ENCODE measurements at places on chromosomes 3 and 15.

- no peak for DNase-seq
Measured at GRCh38 chr15:70127288-70127746, 29.6 kb upstream of the TLE3 start.

- no peak for DNase-seq
Measured at GRCh38 chr15:70541511-70541910, 221.8 kb downstream of the UACA start.

GRCh38 chr15:50697109-50697797 is 10.7 kb upstream of the TRPM7 start:
- DNase-seq: no peak

DNA sequence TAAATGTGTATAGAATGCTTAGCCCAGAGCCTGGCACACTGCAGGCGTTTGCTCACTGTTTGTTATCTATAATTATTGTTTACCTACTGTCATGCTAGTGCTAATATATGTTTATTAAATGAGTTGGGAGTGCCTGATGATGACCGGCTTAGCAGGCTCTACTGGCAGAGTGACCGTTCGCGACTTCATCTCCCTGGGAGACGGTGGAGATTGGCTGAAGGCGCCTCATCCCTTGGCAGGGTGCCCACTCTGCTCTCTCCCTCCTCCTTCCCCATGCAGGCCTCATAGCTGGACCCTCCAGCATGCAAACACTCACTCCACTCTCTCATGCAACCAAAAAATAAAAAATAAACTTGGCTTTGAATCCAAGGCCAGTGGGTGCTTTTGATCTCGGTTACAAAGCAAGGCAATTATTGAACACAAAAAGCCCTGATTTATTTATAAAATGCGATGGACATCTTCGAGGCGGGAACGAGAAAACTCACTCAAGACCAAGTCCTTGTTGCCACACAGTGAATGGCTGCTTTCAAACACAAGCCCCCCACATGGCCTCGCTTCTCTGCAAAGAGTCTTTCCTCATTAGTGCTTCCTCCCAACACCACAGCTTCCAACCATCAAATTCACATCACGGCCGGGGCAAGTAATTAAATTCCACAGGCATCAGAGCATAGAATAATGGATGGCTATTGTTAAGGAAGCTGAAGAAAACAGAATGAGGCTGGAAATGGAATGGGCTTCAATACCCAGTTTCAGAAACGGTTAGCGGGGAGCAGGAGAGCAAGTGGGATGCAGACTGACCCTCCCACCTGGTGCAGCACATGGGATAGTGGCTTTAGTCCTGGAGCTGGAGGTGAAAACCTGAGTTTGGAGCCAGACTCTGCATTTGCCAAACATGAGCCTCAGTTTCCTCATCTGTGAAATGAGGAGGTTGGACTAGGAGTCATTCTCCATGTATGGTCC is 135.7 kb upstream of the RAD18 start:
- no peak for DNase-seq

DNA sequence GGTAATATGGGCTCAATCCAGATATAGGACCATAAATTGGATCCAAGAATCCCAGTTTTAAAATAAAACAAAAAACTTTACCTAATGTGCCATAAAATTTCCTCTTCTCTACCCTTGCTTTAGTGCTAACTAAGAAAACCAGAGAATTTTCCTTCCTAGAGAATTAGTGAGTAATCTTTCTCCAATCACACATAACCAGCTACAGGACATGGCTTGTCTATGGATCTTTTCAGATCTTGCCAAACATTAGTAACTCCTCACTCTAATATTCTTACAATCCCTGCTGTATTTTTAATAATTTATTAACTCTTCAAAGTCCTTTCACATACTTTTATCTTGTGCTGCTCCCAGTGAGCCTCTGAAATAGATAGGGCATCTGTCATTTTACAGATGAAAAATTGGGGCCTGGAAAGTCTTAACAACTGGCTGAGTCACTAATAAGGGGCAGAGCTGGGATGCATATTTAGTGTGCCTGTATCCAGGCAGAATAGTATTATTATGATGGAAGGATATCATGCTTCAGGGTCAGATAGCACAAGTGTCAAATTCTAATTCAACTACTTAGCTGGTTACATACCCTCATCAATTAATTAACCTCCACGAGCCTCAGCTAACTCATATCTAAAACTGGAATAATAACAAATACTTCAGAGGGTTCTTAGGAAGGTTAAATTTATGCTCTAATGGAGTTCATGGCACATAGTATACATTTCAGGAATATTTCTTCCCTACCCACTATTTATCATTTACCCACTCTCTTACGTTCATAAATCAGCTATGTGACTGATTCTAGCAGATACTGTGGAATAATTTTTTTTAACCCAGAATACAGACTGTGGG is 5.6 kb downstream of the ZBED2 start:
- no peak for DNase-seq

DNA sequence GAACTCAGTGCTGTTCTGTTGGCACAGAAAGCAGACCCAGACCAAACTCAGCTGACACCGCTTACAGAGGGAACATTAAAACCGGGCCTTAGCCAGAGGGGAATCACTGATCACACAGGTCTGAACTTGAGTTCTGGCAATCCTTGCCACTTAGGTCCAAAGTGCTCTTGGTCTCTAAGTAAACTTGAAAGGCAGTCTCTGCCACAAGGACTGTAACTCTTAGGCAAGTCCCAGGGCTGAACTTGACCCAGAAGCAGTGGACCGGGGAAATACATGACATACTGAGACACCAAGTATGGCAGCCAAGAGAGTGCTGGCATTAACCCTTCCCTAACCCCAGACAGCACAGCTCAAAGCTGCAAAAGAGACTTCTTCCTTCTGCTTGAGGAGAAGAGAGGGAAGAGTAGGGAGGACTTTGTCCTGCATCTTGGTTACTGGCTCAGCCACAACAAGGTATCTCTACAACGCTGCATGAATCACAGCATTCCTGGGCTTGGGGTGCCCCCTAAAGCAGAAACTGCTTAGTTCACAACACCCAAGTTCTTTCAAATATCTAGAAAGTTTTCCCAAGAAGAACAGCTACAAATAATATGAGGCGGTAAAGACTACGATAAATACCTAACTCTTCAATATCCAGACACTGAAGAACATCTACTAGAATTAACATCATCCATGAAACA is 32.5 kb downstream of the NAALADL2 start:
- DNase-seq: no peak

- DNase-seq: no peak
Measured at GRCh38 chr15:41683955-41684354, 23.8 kb downstream of the MGA start.

DNA sequence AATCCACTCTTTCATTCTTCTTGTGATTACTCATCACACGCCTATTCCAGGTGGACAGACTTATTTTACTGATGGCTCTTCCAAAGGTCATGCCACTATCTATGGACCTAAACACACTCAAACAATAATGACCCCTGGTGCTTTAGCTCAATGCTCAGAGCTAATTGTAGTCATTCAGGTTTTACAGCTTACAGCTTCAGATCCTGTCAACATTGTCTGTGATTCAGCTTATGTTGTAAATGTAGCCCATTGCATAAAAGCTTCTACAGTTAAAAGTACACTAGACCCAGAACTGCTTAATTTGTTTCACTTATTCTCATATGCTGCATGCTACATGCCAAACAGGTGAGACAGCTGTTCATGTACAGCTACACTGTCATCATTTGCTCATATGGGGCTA is 49.2 kb downstream of the LSM3 start:
- no peak for DNase-seq

- no peak for DNase-seq
Measured at GRCh38 chr3:22106213-22106896, 355.3 kb upstream of the ZNF385D start.

GRCh38 chr3:175977968-175978752 is 1119.0 kb downstream of the NAALADL2 start:
- DNase-seq: no peak

DNA sequence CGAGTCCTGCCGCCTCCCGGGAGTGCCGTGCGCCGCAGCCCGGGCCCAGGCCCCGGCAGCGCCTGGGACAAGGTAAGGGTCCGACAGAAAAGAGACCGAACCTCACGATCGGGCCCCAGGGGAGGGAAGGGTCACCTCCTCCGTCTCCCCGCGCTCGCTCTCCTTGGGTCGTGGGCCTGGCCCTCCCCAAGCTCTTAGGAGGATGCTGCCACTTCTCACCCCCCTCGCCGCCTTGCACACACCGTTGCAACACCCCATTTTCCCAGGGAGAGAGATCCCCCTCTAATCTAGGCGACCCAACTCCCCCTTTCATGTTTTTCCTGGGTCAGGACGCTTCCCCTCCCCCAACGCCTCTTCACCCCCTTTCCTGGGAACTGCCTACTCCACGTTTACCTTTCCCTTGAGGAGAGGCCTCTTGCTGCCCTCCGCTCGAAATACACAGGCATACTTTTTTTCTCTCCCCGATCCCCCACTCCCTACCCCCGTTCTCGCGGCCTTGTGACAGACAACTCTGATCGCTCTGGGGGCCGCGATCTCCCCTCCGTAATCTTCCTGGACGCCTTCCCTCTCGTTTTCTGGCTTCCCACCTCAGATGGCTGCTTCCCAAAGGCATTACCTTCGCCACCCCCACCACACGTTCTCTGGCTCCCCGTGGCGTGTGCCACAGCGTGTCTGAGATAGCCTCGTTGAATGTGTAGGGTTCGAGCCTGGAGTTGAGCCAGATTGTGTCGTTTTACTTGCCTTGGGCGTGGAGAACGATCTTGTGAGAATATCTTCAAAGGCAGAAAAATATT is 688 bp downstream of the SETD5 start:
- no peak for DNase-seq

DNA sequence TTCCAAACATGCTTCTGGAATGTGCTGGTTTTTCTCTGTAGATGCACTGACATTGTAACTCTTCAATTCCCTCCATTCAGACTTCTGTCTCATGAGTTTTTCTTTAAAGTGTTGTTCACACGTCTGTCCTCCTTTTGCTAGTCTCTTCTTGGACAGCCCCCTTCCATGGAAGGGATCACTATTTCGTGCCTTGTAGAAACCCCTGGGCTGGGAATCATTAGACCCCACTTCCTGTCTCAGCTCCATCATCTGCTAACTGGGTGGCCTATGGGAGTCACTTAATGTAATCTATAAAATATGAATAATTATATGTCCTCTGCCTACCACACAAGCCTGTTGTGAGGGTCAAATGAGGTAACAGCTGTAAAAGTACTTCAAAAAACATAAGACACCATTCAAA is 110.6 kb downstream of the THSD4 start:
- DNase-seq: no peak

- no peak for DNase-seq
Measured at GRCh38 chr3:169558371-169558770, 105.1 kb downstream of the MECOM start.

- DNase-seq: no peak
Measured at GRCh38 chr3:130569461-130570365, 52.7 kb downstream of the COL6A6 start.

GRCh38 chr15:43877371-43877770 is 50.6 kb downstream of the WDR76 start:
- no peak for DNase-seq

- no peak for DNase-seq
Measured at GRCh38 chr15:42171122-42171521, 14.7 kb upstream of the PLA2G4F start.

DNA sequence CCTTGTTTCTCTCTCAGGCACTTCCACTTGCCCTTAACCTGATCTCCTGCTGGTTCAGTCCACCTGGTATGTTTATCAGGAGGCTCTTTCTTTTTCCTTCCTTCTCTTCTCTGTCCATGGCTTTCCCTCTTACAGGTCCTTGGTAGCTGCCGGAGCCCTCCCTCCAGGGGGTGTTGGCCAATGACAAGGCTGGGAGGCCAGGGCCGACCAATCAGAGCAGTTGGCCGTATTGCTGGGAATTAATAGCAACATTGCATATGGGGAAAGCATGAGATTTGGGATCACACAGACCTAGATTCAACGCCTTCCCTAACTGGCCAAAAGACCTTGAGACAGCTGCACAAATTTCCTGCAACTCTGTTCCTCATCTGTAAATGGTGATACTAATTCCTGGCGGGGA is 62.4 kb downstream of the CEMIP start:
- DNase-seq: no peak

GRCh38 chr15:40338921-40339620 is 1.7 kb downstream of the CCDC9B start:
- DNase-seq: no peak

DNA sequence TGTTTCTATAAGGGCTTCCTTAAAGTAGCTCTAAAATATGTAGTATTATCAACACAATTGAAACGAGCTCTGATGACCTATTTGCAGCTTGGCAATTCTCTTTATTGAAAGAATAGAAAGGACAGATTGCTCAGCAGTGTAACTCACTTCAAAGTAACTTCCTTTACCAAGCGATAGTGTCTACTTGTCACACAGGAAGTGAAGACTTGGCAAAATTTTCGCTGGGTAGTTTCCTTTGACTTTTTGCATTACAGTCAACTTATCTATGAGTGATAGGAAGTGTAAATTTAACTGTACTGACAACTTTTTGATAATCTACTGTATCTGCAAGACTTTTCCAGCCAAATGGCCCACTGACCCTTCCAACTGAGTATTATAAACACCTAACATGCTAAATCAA is 22.8 kb downstream of the SLC9A9 start:
- no peak for DNase-seq

DNA sequence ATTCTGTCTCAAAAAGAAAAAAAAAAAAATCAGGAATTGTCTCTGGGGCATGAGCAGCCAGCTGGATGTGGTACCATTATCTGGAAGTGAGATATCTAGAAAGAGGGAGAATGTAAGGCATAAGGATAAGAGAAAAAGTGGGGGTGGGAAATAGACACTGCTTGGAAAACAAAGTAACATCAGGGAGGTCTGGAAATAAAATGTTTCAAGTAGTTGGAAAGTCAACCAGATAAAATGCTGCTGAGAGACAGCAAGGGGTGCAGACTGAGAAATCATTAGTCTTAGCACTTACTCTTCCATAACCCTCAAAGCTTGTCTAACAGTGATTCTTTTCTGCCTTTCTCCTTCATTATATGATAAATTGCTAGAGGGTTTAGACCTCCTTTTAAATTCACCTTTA is 159.7 kb upstream of the TBL1XR1 start:
- no peak for DNase-seq

- DNase-seq: no peak
Measured at GRCh38 chr3:170962411-170962810, 54.0 kb upstream of the EIF5A2 start.

DNA sequence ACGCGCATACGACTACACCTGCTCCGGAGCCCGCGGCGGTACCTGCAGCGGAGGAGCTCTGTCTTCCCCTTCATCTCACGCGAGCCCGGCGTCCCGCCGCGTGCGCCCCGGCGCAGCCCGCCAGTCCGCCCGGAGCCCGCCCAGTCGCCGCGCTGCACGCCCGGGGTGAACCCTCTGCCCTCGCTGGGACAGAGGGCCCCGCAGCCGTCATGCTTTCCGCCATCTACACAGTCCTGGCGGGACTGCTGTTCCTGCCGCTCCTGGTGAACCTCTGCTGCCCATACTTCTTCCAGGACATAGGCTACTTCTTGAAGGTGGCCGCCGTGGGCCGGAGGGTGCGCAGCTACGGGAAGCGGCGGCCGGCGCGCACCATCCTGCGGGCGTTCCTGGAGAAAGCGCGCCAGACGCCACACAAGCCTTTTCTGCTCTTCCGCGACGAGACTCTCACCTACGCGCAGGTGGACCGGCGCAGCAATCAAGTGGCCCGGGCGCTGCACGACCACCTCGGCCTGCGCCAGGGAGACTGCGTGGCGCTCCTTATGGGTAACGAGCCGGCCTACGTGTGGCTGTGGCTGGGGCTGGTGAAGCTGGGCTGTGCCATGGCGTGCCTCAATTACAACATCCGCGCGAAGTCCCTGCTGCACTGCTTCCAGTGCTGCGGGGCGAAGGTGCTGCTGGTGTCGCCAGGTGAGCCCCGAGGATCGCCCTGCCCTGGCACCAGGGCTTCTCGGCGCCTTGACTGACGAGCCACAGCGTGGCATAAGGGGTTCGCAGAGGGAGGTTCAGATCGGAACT is 420 bp downstream of the SLC27A2 start:
- DNase-seq: no peak

GRCh38 chr3:38127611-38128302 is 9.2 kb downstream of the ACAA1 start:
- DNase-seq: no peak

Data from HFF-Myc (cell line).